ENCODE measurements at places on chromosomes 16 and 17.

GRCh38 chr17:42287305-42287976 is 857 bp upstream of the STAT5A start:
- no peak for DNase-seq

DNA sequence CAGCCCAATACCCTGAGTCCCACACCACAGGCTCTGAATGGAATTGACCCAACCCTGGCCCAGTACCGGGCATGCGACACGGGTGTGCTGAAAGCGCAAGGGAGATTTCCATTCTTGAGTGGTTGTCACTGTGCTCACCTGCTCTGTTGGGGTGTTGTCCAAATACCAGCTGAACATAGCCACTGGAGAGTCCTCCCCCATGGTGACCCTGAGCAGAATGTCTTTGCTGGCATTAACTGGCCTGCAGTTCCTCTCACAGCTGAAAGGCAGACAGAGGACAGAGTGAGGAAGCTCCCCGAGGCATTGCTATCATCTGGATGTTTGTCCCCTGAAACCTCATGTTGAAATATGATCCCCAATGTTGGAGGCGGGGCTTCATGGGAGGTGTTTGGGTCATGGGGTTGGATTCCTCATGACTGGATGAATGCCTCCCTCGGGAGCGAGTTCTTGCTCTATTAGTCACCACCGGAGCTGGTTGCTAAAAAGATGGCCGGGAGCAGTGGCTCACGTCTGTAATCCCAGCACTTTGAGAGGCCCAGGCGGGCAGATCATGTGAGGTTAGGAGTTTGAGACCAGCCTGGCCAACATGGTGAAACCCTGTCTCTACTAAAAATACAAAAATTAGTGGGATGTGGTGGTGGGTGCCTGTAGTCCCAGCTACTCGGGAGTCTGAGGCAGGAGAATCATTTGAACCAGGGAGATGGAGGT is 57.3 kb upstream of the BCO1 start:
- DNase-seq = peak; percentile 97

DNA sequence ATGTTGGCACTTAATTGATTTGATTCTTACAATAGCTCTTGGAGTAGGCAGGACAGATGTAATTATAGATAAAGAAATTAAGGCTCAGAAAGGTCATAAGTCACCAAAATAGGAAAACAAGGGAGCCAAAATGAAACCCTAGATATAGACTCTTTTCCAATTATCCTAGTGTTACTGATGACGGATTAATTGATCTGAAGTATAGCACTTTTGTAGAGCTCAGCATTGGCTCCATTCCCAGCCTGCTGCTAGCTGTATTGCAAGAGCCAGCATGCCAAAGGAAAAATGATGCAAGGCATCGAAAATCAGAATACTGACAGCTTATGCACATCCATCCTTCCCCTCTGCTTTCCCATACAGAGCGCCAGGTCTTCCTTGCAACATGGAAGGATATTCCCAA is 21.6 kb upstream of the RASL10B start:
- peak; percentile 61 for DNase-seq

- no peak for DNase-seq
Observed at GRCh38 chr16:79163691-79164387, 436.7 kb downstream of the MAF start.

- no peak for DNase-seq
Observed at GRCh38 chr16:25959221-25959620, 267.5 kb downstream of the HS3ST4 start.

DNA sequence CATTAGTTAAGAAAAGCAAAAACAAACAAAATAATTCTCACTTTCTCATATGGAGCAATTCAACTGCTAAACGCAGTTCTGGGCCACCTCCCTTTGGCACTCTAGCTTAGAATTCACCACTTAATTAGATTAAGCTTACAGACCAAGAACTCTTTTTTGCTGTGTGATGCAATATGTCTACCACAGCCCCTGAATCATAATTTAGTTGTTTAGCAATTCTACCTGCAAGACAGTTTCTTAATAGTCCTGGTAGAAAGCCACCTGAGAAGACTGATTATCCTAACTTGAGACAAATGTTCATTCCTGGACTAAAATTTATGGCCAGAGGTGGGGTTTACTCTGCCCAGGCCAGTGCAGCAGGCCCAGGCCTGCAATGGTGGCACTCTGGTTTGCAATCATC is 205.9 kb downstream of the HS3ST3A1 start:
- peak; percentile 62 for DNase-seq

- no peak for DNase-seq
Observed at GRCh38 chr16:69440250-69440649, 15.8 kb downstream of the CYB5B start.

GRCh38 chr17:81394921-81395599 is at the start of gene BAHCC1:
BAHCC1 (plus strand) TSS chr17:81395457; CDS start chr17:81399740, 4,283 bp downstream.
- DNase-seq = peak; percentile 100

DNA sequence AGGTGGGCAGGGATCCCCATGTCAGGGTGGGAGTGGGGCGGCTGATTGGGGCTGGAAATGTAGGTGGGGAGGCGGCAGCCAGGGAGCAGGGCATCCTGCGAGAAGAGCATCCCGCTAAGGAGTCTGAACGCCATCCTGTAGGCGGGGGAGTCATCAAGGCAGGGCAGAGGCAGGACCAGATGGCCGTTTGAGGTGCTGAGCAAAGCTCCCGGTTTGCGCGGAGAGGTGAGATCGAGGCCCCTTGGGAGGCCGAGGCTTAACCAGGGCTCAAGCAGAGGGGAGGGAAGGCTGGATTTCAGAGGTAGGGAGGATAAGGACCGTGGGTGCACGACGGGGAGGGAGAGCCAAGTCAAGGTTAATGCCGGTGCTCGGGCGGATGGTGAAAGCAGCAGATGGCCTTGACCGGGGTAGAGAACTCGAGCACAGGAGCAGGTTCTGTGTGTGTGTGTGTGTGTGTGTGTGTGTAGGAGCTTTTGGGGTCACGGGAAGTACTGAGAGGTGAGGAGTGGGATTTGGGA is 472 bp upstream of the NME2 start:
- DNase-seq = peak; percentile 42

DNA sequence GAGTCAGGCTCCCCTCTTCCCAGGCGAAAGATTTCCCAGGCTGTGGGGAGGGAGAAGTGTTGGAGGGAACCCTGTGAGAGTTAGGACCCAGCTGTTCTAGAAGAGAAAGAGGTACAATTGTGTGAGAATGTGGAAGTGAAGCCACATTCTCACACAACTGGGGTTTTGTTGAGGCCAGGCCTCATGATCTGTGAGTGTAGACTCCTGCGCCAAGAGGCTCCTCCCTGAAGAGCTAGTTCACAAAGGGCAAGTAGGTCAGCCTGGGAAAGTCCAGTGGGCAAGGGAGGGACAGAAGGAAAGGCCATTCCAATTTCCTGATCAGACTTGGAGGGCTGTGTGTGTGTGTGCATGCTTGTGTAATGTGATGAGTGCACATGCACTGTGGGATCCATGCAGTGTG is 15.2 kb downstream of the CD300LF start:
- DNase-seq = no peak

- DNase-seq = no peak
Observed at GRCh38 chr17:11279776-11280344, 38.8 kb downstream of the SHISA6 start.

DNA sequence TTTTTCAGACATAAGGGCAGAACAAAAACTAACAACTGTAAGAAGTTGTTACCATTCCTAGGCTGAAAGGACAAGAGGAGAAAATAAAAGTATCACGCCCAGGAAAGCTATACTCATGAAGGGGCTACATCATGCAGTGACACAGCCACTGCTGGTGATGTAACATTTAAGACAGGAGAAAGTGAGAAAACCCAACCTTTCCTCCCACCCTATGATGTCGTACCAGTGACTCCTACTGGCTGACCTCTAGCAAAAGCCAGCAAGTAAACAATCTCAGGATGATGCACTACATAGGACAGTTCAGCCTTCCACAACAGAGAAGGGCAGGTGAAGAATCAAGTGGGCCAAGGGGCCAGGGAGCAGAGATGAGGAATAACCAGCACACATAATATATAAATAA is 14.0 kb upstream of the OR1E2 start:
- DNase-seq = peak; percentile 8

DNA sequence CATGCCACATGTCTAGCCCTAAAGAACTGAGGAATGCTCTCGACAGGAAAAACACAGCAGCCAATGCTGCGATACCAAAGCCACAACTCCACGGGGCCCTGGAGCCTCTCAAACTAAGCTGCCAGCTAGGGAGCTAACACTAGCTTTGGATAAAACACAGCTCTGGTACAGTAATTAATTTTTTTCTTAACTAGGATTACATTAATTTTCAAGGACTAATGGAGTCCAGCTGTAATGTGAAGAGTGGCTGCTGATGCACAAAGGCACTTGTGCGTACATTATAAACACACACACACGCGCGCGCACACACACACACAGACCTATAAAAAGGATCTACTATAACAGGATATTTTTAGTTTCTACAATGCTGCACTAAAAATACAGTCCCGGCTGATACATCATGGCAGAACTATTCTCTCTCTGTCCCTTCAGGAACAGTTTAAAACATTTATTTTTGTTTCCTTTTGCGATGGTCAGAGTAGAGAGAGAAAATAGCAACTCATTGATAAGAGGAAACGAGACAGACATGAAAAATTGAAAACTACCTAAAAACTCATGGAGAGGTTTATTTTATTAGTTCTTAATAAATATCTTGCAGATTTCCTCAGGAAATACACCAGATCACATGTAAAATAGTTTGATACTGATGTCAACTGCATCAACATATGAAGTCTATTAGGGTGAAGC is 88.5 kb downstream of the SMG6 start:
- DNase-seq = peak; percentile 83

DNA sequence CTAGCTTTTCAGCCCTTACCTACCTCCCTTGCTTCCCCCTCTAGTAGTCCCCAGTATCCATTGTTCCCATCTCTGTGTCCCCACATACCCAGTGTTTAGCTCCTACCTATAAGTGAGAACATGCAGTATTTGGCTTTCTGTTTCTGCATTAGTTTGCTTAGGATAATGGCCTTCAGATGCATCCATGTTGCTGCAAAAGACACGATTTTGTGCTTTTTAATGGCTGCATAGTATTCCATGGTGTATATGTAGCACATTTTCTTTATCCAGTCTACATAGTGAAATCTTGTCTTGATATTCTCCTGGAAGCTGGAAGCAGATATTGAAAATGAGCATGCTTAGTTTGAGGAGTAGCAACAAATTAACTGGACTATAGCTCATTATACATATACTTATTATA is 45.7 kb upstream of the TANC2 start:
- DNase-seq = no peak

DNA sequence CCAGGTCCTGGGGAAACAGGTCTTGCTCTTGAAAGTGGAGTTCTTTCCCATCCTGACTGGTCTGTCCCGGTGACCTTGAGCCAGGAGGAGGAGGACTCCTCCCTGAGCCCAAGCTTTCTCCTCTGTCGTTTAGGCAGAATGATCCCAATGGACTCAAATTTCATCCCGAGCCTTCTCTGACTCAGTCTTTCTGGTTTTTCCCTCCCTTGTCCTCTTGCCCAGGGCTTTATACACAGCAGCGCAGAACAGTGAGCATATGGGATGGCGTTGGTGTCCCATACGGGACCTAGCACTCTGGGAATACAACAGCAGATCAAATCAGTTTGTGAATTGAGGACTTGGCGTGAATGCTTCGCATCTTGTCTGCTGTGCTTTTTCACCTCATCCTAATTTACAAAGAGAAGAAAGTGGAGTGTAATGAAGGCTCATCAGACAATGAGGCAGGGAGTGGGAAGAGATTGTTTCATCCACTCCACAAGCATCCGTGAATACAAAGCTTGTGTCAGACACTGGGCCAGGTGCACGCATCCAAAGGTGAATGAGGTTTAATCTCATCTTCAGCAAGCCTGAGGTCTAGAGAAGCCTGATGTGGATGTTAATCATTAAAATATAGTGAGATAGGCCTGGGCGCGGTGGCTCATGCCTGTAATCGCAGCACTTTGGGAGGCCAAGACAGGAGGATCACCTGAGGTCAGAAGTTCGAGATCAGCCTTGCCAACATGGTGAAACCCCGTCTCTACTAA is 1.1 kb upstream of the XYLT1 start:
- DNase-seq = no peak

DNA sequence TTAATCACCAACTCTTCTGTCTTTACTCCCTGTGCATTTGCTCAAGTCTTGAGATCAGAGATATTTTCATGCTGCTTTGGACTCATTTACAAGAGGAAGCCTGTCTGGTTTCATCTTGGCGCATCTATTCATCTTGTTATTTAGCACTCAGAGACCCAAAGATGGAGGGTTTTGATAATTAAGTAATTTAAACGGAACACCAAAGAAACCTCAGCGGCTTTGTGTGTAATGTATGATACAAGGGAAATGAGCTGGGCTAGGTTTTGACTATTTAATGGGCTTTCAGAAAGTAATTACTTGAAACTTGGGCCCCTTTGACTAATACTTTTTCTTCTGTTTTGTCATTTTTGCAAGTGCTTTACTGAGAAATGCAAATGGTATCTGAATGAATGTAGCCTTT is 66.2 kb upstream of the CACNG3 start:
- DNase-seq = no peak

DNA sequence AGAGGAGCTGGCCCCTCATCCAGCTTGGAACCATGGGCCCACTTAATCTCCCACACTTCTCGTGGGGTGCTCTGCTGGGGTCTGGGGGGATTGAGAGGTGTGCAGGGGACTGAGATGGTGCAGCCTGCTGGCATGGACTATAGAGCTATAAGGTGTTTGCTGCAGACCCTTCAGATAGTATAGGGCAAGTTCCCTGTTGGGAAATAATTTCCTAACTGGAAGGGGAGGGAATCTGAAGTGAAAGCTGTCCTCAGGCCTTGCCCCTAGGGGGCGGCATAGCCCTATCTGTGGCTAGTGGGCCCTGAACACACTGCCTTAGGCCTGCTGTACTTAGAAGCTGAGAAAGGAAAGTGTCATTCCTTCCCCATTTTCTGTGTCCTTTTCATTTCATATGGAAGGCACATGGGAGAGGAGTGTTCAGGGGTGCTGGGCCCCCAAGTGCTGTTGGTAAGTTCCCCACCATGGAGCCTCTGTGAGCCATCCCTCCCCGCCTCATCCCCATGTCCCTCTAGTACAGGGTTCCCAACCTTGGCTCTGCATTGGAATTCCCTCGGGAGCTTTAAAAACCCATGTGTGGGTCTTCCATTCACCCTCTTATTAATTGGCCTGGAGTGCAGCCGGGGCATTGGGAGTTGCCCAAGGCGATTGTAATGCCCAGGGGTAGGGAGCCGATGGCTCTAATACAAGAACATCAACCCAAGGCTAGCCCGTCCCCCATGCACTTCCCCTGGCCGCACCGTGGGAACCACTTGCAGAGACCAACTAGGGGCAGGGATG is 19.7 kb downstream of the GOSR2 start:
- DNase-seq = peak; percentile 73

DNA sequence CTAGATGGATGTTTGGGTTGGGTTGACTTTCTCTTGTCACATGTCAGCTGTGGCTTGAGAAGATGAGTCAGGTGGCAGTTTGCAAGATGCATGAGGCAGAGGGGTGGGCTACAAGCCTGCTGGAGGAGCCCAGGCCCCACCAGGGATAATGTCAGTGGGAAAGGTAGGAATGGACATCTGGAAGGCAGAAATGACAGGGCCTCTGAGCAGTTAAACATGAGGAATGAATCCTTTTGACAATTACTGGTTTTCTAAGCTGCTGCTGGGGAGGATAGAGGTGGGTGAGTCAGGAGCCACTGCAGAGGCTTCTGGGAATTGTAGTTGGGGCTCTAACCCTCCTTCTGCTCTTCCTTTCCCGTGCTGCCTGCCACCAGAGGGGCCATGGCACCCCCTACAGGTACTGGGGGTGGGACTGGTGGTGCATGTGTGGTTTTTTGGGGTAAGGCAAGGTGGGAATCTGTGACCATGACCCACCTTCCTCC is 15.7 kb downstream of the SLC52A1 start:
- peak; percentile 15 for DNase-seq
